Cortex of kidney (tissue), 1 donor: ENCODE measurements at places on chromosomes 16 and 17.

GRCh38 chr16:89410794-89411309, 79.5 kb downstream of the ANKRD11 start:
- no peak for DNase-seq

DNA sequence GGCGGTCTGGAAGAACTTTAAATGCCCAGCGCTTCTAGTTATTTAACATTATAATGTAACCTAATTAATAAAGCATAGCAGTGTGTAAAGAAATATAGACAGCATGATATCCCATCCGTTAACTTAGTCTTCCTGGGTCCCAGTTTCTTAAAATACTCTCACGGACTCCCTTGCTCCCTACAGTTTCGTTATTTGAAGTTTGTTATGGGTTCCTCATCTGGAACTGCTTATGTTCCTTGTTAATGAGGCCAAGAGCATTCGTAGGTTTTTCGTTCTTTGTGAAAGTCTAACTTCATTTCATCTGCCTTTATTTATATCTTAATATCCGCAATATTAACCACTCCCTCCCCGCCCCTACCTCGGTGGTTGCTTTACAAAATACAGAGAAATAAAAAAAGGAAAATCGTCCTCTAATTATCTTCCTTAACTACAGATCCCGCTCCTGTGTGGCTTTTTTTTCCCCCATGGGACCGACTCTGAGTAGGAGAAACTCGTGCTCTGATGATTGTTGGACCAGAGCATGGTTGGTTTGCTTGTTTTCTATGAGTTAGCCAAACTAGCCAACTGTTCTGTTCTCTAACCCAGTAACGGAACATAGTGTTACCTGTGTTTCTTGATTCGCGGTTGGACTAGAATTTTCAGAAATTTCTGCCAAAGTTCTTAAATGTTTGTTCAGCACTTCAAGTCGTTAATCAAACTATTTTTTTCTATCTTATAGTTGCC, 863 bp downstream of the ADPRM start:
- no peak for DNase-seq

DNA sequence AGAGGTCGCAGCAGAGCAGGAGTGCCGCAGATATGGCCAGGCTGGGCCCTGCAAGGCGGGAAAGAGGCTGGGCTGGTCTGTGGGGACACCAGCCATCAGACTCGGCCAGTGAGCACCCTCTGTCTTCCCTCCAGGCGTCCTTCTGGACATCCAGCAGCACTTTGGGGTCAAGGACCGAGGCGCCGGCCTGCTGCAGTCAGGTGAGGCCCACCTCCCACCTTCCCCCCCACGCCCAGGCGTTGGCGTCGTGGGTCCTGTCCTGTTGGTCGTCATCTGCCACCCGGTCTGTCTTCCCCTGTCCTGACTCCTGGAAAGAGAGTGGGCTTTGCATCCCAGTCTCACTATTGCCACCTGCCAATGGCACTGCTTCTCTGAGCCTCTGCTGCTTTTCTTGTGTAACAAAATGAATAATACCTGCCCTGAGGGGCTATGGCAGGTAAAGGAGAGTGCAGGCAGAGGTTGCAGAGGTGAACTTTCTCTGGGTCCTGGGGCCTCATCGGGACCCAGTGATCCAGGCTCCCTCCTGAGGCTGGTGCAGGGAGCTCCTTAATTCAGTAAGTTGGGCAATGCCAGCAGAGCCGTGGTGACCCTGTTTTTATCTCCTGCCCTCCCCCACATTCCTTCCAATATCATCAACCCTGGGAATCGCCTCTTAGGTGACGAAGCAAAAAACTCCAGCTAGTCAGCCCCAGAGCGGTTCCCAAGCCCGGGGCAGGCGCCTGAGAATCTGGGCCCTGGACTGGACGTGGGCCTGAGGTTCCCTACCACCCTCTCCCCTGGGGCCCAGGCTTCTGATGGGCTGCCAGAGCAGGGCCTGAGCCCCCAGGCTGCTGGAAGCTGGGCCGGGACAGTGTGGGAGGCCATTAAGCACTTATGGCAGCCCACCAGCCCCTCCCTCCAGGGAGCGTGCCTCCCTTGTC, 14.7 kb downstream of the SPNS2 start:
- DNase-seq = no peak

- no peak for DNase-seq
Measured at GRCh38 chr17:13704333-13704732, 102.6 kb upstream of the HS3ST3A1 start.

GRCh38 chr16:2514333-2515179, 804 bp downstream of the ATP6V0C start:
- no peak for DNase-seq
